NCI-H524 treated with DMSO at 0.1 percent for 48 hours (cell line): ENCODE measurements at places on chromosomes 16 and 17.

DNA sequence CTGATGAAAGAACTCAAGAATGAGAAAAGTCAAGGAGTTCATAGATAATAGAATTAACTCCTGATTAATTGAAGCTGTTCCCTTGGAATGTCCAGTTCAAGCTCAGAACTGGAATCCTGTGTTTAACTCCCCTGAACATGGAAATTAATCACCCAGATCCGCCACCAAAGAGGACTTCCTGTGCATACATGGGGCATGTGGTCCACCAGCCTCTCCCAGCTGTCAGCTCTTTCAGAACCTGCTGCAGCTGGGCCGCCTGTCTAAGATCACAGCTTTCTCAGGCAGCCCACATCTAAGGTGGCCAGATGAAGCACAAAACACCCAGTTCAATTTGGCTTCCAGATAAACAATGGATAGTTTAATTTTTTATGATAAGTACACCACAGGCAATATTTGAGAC is 203.7 kb upstream of the COX10 start:
- no peak for DNase-seq

- no peak for DNase-seq
Observed at GRCh38 chr16:47976636-47977210, 179.1 kb downstream of the ABCC12 start.

DNA sequence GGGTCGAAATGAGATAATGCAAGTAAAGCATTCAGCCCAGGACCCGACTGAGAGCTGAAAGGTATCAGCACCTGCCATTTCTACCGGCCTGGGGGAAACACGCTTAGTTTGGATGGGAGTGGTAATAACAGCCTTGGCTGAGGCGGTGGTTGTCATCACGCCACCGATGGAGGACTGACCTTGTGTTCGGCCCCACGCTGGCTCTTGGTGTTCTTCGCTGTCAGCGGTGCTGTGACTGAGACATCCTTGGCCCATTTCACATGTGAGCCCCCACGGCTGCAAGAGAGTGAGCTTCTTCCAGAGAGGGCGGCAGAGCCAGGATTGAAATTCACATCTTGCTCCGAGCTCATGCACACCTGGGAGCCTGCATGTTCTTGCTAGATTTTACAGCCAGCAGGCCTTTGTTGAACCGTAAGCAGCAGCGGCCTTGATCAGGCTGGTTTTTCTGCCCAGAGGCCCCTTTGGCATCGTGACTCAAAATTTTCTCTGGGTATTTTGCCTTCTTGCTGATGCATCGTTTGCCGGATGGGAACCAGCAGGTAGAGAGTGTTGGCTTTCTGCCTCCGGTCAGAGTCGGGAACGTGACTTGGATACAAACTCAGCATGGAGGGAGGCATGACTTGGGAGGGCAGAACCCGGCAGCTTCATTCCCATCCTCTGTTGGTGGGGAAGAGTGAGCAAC is 341.5 kb downstream of the SNX29 start:
- DNase-seq: no peak

GRCh38 chr17:5121186-5121841 is 5.5 kb downstream of the USP6 start:
- no peak for DNase-seq

DNA sequence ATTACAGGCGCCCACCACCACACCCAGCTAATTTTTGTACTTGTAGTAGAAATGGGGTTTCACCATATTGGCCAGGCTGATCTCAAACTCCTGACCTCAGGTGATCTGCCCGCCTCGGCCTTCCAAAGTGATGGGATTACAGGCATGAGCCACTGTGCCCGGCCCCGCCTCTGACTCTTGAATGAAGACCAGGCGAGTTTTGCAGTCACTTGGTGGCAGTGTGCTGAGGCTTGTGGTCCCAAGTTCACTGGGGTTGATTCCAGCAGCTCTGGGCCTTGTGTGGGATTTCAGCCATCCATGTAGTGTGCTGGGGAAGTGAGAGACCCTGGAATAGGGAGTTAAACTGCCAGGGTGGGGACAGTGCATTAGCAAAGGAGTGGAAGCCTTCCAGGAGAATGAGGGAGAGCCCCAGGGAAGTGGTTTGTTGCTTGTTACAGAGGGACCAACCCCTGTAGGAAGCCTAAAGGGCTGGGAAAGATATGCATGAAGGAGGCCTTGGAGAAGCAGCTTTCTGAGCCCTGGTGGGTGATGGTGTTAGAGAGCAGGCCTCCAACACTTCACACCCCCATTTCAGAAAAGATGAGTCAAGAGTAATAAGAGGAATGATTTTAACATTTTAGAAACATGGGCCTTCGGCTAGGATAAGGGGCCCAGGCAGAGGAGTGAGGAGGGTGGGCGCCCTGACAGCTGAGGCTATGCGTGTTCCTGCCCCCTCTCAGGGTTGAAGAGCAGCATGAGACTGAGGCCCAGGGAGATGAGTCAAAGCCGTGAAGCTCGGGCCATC is 14.5 kb downstream of the PSKH1 start:
- no peak for DNase-seq
